ENCODE measurements at places on chromosomes 12 and 14. TPM values are rescaled to one million over a fixed set of nuclear protein-coding genes. Genes with fewer than 3 reads are reported as not detected.
A peak's percentile ranks its signal among the peaks of the same experiment; 100 is the strongest.

ZFHX2 gene
- total RNA-seq: 1.8 TPM

DNA sequence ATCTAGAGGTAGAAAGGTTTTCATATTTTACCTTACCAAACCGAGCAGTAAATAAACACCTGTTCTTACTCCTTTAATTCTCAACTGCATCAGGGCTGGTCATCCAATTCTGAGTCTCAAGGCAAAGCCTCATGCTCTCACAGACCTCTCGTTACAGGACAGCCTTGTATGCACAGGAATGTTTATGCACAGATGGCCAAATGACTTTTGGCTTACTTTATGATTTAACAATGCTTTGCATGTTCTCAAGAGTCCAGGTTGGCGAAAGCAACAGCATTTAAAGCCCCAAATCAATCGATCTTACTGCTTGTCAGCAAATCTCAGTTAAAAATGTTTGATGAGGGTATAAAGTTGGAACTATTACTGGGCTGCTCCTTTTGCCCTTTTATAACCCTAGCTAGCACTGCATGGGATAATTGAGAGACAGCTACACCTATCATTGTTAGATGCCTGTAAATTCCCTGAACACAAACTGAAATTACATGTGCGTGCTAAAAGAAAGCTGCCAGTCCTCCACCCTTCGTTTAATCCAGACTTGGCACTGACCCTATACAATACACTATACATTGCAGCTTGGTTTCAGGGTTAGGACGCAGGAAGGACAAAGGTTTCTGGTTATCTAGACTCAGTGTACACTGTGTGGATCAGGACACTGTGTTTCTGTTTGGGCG lies 63.6 kb downstream of the TMCC3 start:
- no peak for DNase-seq

GRCh38 chr14:73753887-73754795 lies 40.0 kb upstream of the PNMA1 start:
- peak; percentile 75 for DNase-seq

C12orf50 gene
- 0.08 TPM for total RNA-seq

CACNA1C gene
- 1.4 TPM for total RNA-seq

NKX2-1 gene
- total RNA-seq: not detected

DNA sequence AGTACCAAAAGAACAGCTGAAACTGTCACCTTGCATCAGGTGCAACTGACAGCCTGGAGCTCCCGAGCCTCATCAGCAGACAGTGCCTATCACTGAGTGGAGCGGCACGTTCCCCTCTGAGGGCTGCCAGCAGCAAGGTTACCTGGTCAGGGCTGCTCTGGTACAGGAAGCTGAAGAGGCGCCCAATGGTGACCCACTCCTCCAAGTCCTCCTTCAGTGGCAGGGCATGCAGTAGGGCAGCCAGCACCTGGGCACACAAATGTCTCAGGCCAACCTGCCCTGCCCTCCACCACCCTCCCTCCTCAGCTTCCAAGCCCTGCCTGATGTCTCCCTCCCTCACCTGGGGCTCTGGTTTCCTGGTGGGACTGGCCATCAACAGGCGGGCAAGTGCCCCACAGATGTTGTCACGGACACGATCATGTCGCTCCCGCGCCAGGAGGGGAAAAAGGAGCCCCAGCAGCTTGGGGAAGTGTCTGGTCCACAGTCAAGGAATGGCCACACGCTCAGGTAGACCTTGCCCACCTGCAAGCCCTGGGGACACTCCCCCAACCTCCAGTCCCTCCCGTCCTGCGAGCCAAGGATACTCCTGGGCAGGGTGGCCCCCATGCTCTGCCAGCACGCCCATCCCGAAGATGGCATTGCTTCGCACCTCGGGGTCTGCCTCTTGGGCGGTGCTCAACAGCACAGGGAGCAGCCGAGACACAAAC lies 7.1 kb downstream of the IPO4 start:
- no peak for DNase-seq

TAS2R42 gene
- total RNA-seq: not detected

- DNase-seq: no peak
Observed at GRCh38 chr12:106096376-106096775, 42.4 kb downstream of the NUAK1 start.

DNA sequence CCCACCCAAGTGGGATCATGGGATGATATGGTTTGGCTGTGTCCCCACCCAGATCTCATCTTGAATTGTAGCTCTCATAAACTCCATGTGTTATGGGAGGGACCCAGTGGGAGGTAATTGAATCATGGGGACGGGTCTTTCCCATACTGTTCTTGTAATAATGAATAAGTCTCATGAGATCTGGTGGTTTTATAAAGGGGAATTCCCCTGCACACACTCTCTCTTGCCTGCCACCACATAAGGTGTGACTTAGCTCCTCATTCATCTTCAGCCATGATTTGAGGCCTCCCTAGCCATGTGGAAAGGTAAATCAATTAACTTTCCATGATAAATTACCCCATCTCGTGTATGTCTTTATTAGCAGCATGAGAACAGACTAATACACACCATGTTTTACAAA lies 109.2 kb downstream of the IGF1 start:
- no peak for DNase-seq

ACOT4 gene
- not detected for total RNA-seq

Data from OCI-LY7 (cell line).